SHP77 (cell line): ENCODE measurements at places on chromosomes 5 and 9.

- DNase-seq: no peak
Observed at GRCh38 chr9:26975728-26976707, 19.8 kb downstream of the IFT74 start.

- DNase-seq: no peak
Observed at GRCh38 chr5:82873452-82873851, 203.7 kb downstream of the TMEM167A start.

DNA sequence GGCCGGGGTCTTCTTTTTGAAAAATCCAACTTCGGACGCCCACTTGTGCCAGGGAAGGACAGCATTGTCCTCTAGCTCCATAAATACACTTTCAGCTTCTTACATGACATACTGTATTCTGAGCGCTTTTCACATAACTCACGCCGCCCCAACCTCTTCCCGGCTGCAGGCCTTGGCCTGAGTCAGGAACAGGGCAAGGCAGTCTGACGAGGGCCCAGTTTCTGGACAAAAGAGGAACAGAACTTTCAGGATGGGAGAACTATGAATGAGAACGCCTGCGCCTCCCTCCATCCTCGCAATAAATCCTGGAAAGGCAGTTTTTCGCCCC lies 650 bp downstream of the DCTN4 start:
- no peak for DNase-seq

- DNase-seq: no peak
Observed at GRCh38 chr5:2173151-2173834, 290.6 kb upstream of the IRX4 start.

DNA sequence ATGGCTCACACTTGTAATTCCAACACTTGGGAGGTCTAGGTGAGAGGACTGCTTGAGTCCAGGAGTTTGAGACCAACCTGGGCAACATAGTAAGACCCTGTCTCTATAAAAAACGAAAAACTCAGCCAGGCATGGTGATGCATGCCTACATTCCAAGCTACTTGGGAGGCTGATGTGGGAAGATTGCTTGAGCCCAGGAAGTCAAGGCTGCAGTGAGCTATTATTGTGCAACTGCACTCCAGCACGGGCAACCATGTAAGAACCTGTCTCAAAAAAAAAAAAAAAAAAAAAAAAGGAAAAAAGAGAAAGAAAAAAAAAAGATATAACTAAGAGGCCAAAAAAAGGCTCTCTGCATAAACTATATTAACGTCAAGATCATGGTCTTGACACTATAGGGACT lies 27.3 kb downstream of the GIN1 start:
- no peak for DNase-seq

GRCh38 chr5:124782262-124782661 lies 35.8 kb upstream of the ZNF608 start:
- no peak for DNase-seq

DNA sequence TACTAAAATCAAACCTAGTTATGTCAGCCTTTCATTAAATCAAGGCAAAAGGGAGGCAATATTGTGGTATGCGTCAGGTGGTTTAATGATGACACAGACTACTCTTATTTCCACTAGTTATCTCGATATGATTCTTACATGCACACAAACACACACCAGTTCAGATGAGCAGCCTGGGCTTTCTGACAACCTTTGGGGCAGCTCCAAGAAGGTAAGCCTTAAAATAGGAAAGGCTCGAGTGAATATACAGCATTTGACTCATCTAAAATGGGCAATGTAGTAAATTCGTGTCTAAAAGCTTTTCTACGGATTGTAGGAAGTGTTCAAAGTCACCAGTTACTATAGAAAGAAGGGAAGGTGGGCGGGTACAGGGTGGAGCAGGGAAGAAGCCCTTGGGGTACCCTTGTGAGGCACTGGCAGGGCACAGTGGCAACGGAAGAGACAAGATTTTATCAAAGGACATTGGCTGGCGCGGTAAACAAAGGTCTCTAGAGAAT lies 1.9 kb downstream of the ANKH start:
- DNase-seq: no peak

GRCh38 chr9:98226957-98227356 lies 28.5 kb downstream of the TBC1D2 start:
- no peak for DNase-seq

- DNase-seq: no peak
Observed at GRCh38 chr9:76463211-76463610, 4.2 kb downstream of the GCNT1 start.
